ENCODE measurements at places on chromosomes 5 and 9.

DNA sequence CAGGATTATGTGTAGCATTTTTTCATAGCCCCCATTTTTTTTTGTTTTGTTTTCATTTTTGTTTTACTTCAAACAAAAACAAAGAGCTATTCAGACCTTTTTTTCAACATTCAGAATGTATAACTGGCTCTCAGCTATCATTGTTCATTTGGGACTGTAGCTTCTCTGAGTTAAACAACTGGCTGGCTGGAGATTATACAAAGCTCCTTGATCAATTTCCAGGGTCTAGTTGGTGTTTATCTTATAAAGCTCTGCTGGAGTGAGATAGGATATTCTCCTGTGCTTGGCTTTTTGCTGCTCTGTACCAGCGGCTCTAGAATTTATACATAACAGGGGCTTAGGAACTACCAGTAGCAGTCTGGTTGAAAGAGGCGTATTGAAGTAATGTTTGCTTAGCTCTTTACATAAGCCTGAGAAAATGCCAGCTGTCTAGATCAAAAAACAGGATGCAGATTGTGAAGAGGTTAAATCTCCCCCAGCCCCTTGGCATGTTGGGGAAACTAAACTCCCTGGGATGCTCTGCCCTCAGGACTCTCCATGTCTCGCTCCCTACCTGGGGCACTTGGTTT lies 15.2 kb downstream of the GARNL3 start:
- no peak for DNase-seq

DNA sequence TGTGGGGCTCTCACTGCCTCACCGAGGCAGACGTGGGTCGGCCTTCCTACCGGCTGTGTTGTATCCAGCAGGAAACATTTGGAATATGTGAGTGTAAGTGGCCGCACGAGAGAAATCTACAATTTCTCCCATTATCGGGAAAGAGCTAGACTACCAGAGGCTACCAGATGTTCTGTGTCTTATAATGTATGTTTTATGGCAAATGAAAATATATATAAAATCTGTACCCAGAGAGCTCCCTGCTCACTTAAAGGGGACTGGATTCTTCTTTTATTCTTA lies 69.5 kb upstream of the PITX1 start:
- no peak for DNase-seq

DNA sequence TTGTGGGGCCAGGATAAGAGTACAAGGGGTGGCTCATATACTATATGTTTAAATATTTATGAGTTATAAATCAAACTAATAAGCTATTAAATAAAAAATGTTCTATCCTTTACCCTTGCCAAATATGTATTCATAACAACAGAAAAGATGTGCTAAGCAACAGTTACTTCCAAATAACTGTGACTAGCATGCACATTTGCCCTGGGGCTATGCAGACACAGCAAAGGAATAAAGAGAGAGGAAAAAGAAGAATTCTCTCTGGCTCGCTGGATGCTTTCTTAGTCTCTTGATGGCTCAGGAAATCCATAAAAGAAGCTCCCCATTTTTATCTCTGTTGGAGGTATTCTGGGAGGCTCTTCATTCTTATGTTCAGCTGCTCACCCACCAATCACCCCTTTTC lies 182.4 kb upstream of the ATP10B start:
- DNase-seq = no peak

- DNase-seq = no peak
Observed at GRCh38 chr9:120252248-120252647, 327.7 kb downstream of the CDK5RAP2 start.
